ENCODE measurements at places on chromosomes 7 and 10.
A peak's percentile ranks its signal among the peaks of the same experiment; 100 is the strongest.

DNA sequence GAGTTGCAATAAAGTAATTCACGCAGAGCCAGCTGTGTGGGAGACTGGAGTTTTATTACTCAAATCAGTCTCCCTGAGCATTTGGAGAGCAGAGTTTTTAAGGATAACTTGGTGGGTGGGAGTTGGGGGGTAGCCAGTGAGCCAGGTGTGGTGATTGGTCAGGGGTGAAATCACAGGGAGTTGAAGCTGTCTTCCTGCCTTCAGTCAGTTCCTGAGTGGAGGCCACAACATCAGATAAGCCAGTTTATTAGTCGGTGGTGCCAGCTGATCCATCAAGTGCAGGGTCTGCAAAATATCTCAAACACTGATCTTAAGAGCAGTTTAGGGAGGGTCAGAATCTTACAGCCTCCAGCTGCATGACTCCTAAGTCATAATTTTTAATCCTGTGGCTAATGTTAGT lies 3.3 kb upstream of the CYP51A1 start:
- DNase-seq = no peak

- no peak for DNase-seq
Measured at GRCh38 chr10:45627412-45628048, 45.0 kb downstream of the ZFAND4 start.

- DNase-seq = no peak
Measured at GRCh38 chr7:69989551-69989950, 391.3 kb downstream of the AUTS2 start.

GRCh38 chr7:25727446-25727845 lies 424.6 kb upstream of the NFE2L3 start:
- no peak for DNase-seq

- DNase-seq = no peak
Measured at GRCh38 chr7:122248472-122248871, 56.1 kb downstream of the FEZF1 start.

- no peak for DNase-seq
Measured at GRCh38 chr10:126124046-126124445, 227.7 kb downstream of the FANK1 start.

GRCh38 chr7:7693881-7694280 lies 24.5 kb downstream of the RPA3 start:
- DNase-seq = peak; percentile 32

DNA sequence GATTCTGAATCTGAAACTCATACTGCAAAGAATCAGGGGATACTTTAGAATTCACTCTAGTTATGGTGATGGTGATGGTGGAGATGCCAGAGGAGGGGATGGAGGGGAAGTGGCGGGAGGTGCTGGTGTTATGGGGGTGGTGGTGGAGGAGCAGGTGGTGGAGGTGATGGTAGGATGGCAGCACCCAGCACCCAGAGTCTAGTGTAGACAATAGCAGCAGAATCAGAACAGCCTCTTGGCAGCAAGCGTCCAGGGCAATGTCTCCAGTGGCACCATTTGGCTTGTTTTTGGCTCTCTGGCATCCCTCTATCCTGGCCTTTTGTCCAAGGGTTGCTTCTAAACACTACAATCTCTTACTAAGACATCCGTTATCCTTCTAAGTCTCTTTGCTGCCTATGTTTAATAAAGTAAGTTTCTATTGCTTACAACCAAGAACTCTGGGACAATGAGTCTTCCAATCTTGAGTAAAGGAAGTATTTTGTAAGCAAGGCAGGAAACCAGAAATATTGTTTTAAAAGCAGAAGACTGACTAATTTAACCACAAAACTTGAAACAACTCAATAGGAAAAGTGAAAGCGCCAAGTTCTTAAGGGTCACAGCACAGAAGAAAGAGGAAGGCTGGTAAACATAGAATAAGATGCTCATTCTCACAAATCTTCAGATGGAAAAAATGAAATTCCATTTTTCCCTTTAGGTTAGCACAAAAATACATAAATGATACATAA lies 42.4 kb upstream of the GDF10 start:
- no peak for DNase-seq

DNA sequence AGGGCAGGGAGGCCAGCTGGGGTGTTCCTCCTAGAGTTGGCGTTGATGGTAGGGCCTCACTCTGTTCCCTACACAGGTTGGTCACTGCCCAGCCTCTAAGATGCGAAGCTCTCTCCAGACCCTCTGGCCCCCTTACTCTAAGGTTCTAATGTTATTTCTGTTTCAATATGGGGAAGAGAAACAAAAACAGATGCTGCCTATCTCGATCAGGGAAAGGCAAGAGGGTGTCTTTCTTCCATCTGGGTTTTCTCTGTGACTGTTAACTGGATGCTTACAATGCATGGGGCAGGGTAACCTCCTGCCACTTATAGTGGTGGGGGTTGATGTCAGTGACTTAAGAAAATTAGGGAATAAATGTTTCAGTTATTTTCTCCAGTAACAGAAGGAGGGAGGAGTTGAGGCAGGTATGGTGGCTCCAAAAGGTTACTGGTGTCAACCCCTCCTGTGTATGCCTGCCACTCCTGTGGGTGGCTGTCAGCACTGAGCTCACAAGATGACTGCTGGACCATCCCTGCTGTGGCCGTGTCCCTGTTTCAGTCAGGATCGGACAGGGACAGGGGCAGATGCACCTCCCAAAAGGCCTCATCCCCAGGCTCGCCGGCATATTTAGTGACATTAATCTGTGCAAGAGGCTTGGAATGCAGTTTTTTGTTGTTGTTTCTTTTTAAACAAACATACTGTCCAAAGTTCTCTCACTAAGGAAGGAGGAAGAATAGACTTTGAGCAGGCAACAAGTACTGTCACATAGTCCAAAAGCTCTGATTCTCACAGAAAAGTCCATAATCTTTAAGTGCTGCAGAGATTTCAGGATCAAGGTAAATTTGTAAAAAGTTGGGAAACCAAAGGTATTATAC lies 39.6 kb upstream of the SYPL1 start:
- DNase-seq = no peak

GRCh38 chr7:25900245-25900644 lies 251.8 kb upstream of the NFE2L3 start:
- DNase-seq = no peak

GRCh38 chr7:127911968-127912511 lies 119.2 kb downstream of the LRRC4 start:
- DNase-seq = no peak

- no peak for DNase-seq
Measured at GRCh38 chr10:67662415-67662814, 33.6 kb downstream of the CTNNA3 start.

GRCh38 chr10:102411341-102412255 lies 7.0 kb downstream of the PSD start:
- no peak for DNase-seq

DNA sequence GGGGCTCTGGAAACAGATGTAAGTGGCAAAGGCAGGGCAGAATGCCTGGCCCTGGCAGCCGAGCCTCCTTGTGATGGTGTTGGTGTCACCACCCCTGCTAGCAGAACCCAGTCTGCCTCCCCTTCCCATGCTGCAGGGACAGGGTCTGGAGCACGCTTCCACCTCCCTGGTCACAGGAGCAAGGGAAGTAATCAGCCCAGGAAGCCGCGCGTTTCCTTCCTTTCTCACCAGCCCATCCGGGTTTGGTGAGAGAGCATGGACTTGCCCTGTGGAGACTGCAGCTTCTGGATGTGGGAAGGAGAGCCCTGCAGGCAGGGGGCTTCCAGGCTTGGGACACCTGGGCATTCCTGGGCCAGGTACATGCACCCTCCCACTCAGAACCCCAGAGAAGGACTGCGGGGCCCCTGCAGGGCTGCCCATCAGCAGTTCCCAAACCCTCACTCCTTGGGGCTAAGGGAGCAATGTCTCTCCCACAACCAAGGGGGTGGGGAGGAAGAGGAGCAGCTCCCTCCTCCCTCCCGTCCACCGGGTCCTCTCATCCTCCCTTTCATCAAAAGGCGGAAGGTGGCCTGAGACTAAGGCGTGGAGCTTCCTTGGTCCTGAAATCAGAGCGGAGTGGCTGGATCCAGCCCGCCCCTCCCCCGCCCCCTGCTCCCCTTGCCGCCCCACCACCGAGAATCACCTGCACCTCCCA lies 1.8 kb downstream of the MMRN2 start:
- DNase-seq = no peak

- DNase-seq = peak; percentile 60
Measured at GRCh38 chr7:130144312-130145171, 60.7 kb downstream of the TMEM209 start.

GRCh38 chr7:143381427-143382125 lies 431 bp downstream of the ZYX start:
- DNase-seq = peak; percentile 66

DNA sequence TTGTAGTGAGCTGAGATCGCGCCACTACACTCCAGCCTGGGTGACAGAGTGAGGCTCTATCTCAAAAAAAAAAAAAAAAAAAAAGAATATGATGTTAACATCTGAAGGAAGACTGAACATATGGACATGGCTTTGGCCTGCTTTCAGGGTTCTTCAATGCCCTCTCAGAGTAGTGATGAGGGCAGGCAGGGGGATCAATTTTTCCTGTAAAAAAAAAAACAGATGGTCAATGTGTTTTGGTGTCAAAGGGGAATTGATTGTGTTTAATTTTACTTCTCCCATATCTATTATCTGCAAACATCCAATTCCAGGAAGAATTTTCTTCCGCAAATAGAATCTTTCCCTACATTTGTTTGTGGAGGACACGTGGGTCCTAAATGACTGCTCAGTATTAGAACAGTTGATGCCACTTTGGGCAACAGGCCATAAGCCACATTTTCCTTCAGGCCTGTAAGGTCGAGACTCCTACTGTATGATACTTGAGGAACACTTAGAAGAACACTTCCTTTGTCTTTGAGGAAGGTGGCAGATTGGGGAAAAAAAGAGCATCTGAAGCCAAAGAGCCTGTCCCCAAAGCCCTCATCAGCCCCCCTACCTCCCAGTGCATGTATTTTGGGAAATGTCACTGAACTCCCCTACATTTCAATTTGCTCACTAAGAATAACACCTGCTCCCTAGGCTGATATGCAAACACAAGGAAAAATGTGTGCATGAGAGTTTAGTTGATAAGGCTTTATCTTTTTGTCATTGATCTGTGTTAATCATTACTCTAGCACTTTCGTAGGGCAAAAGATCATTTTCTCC lies 28.3 kb downstream of the MGAM2 start:
- no peak for DNase-seq

- DNase-seq = no peak
Measured at GRCh38 chr7:98236355-98237185, 15.5 kb downstream of the TECPR1 start.

GRCh38 chr7:97007583-97007861 lies 2.2 kb downstream of the DLX6 start:
- no peak for DNase-seq

GRCh38 chr7:116224492-116225098 lies 14.3 kb downstream of the TES start:
- DNase-seq = no peak

Data from AG08395 (cell line).